ENCODE measurements at places on chromosomes 5 and 9.

GRCh38 chr9:123426406-123426805 lies 70.4 kb downstream of the CRB2 start:
- no peak for DNase-seq

DNA sequence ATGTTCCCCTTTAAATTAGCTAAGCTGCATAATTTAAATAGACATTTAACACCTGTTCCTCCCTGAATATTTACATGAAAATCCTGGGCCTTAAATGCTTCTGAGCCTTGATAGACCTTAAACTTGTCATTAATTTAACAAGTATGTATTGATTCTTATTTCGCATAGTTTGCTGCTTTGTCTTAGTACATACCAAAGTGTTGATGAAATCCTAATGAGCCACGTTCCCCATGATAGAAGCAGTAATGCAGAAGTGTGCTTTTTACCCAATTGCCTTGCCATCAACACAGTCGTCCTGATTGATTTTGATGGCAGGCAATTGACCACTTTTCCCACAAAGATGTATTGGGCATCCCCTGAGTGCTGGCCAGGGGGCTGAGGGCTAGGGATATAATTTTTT lies 213.5 kb downstream of the SGCD start:
- no peak for DNase-seq

DNA sequence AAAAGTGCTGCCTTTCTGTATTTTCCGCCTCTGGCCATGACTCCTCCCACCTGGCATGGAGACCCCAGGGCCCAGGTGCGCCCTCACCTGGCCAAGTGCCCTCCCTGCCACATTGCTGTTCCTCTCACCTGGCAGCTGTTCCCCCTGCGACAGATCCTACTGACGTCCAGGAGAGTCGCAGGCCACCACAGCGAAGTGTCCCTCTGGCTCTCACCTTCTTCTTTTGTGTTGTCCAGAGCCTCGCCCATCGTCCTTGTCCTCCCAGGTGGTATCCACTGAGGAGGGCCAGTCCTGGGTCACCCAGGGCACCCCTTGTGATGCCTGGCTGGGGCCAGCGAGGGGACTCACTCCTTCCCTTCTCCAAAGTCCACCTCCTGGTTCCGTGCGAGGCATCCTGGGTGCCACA lies 2.6 kb downstream of the NKD2 start:
- DNase-seq, result no peak

DNA sequence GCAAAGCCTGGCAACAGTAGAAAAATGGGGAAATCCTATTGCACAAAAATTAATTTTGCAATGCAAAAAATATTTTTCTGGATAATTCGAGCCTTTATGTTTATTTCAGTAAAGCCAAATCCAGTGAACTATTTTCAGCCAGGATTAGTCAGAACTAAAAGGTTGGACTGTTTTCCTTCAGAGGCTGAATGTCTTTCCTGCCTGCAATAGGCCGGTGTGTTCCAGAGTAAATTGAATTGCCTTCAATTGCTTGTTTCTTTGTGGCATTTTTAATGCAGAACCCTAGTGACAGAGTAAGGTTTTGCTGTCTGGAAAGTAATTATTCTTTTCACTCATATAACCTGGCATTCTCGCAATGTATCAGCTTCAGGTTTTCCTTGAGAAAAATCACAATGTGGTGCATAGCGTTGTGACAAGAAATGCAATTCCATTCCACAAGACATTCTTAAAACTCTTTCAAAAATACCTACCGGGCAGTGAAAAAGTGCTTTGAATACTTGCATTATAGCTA lies 183.7 kb downstream of the GLIS3 start:
- no peak for DNase-seq

- no peak for DNase-seq
Measured at GRCh38 chr9:114309096-114309495, 13.8 kb upstream of the ORM1 start.

DNA sequence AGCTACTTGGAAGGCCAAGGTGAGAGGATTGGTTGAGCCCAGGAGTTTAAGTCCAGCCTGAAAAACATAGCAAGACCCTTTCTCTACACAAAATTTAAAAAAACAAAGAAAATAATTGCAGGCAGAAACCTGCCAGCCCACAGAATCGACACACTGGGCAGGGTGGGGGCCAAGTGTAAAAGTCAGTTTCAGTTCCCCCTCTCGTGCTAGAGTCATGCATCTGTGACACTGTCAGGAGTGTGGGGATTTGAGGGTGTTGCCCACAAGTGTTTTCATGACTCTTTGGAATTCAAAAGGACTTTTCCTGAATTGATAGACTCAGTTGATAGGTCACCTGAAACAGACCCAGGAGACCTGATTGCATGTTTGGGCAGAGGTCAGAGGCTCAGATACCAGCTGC lies 47.6 kb downstream of the PRRC2B start:
- DNase-seq, result no peak
